ENCODE measurements at places on chromosomes 1 and 21.

GRCh38 chr21:15557925-15558324, 171.9 kb upstream of the USP25 start:
- DNase-seq = no peak

- no peak for DNase-seq
Measured at GRCh38 chr1:234277161-234277868, 95.9 kb upstream of the COA6 start.

- no peak for DNase-seq
Measured at GRCh38 chr1:174309490-174309889, 138.3 kb upstream of the GPR52 start.

- DNase-seq = no peak
Measured at GRCh38 chr1:3847081-3847480, 9.9 kb downstream of the CEP104 start.

DNA sequence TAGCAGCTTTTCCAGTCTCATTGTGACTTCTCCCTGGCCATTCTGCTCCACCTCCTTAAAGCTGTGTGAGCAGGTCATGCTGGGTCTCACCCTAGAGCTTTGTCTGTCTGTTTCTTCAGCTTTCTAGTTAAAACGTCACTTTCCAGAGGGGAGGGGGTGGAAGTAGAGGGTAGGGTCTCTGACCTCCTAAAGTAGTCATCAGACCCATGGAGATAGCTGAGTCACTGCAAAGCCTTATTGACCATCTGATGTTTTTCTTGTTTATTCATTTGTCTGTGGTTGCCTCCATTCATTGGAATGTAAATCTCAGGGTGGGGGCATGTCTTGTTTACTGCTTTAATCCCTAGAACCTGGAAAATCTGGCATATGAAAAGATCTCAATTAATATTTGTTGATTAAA, 52.7 kb downstream of the ELF3 start:
- DNase-seq = no peak

- no peak for DNase-seq
Measured at GRCh38 chr1:187477535-187477934, 648.8 kb downstream of the PLA2G4A start.

DNA sequence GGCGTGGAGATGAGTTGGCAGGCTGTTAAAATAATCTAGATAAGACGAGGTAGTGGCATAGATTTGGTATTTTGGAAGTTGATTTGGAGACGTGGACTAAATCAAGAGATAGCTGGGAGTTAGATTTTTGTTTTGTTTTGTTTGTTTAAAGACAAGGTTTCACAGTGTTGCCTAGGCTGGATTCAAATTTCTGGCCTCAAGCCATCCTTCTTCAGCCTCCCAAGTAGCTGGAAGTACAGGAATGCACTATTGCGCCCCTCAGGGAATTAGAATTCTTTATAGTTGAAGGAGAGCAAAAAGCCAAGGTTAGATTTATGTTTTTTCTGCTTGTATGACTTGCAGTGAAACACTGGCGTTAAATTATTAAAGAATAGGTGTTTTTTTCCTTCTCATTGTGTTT, 22.3 kb upstream of the SNRPE start:
- peak; percentile 95 for DNase-seq

GRCh38 chr1:86228546-86228945, 72.0 kb upstream of the COL24A1 start:
- DNase-seq = no peak

DNA sequence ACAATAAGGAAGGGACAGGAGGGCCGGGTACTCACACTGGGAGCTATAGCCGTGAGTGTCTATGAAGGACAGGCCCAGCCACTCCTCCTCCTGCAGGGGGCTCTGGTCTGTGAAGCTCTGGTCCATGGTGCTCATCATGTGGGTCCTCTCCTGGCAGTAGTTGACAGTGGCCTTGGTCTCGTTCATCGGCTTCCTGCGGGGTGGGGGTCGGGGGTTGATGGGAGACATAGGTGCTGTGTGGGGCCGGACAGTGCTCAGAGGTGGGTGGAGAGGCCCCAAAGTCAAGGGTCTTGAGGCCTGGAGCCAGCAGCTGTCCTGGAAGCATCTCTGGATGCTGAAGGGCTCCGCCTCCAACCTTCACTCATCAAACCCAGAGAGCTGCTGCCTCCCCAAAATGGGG, 260.4 kb downstream of the PTPRU start:
- no peak for DNase-seq

GRCh38 chr1:204828352-204828850, 42.3 kb upstream of the NFASC start:
- DNase-seq = peak; percentile 51

DNA sequence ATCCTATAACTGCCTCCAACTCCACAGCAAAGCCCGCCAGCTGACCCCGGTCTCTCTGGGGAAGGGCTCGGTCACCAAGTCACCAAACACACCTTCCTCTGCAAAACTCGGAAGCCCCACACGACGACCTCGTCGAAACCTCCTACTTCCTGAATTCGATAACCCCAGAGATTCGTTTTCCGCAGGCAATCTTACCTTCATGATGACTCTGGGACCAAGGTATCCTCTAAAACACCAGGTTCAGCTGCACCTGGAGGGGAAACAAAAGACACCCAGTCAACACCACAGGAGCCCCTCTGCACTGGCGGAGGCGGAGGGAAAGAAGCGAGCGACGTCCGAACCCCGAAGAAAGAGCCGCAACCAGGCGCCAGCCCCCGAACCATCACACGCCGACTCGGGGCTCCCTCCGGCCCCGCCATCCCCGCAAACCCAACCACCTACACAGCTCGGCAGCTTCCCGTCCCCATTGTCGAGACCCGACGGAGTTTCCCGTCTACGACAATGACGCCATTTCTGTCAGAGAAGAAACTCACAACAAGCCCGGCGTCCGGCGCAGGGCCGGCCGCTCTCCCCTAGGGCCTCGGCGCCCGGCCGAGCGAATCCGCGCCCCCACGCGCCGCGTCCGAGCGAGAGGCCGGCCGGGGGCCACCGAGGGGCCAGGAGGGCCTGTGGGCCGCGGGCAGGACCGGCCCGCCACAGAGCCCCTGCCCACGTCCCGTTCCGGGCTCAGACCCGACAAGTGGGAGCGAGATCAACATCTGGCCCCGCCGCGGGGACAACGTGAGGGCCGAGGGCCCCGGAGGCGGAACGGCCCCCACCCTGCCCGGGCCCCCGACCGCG, 1.0 kb downstream of the ARID4B start:
- no peak for DNase-seq

DNA sequence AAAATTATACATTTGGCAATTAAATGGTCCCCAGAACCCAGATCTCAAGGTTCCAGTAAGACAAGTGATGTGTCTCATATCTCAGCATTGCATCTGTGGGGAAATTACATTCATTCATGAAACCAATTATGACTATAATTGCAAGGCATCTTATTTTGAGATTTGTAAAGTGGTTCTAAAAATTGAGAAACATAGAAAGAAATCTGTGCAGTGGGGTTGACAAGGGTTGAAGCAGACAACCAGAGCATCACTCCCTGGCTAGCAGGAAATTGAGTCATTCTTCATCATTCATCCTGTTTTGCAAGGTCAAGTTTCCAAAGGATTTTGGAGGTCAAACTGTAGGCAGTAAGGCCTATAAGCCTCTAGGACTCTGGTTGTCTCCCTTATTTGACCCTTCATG, 25.1 kb upstream of the MROH9 start:
- DNase-seq = peak; percentile 90

- no peak for DNase-seq
Measured at GRCh38 chr21:45417256-45417950, 12.4 kb downstream of the COL18A1 start.

GRCh38 chr1:37448691-37449417, 25.5 kb upstream of the ZC3H12A start:
- peak; percentile 22 for DNase-seq

DNA sequence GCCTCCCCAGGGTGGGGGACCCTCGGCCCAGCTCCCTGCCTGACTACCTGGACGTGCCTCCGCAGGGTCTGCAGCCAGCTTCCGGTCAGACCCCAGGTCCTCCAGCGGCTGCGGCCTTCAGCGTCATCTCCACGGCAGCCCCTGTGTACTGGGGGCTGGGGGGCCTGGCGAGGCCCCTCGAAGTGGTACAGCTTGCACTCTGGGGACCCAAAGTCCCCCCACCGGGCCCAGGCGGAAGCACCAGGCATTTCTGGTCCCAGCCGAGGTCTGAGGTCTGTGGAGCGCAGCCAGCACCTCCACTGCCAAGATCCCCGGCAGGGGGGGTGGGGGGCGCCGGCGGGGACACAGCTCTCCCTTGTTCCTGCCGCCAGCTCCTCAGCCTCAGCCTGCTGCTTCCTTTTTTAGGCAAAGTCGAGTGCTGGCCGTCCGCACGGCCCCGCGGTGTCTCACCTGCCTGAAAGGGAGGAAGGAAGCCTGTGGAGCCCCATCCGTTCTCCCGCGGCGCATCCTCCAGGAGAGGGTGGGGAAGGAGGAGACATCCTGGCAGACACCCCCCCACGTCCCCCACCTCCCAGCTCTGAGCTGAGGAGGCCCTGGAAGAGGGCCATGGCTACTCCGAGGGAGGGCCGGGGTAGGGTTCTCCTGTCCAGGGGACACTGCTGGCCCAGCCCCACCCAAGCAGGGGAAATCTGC, 1.2 kb upstream of the VWA1 start:
- no peak for DNase-seq

DNA sequence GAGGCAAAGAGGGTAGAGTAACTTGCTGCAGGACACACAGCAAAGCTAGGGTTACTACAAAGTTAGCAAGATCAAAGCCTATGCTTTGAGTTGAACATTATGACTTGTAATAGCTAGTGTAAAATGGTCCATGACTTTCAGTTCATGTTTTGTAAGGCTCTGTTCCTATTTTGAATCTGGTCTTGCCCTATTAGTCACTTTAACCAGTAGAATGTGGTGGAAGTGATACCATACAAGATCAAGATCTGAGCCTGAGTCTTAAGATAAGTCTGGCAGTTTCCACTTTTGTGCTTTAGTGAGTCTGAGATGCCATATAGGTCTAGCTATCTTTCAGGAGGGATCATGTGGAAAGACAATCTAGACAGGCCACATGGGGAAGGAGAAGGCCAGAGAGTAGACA, 282.1 kb upstream of the BRINP3 start:
- DNase-seq = no peak

DNA sequence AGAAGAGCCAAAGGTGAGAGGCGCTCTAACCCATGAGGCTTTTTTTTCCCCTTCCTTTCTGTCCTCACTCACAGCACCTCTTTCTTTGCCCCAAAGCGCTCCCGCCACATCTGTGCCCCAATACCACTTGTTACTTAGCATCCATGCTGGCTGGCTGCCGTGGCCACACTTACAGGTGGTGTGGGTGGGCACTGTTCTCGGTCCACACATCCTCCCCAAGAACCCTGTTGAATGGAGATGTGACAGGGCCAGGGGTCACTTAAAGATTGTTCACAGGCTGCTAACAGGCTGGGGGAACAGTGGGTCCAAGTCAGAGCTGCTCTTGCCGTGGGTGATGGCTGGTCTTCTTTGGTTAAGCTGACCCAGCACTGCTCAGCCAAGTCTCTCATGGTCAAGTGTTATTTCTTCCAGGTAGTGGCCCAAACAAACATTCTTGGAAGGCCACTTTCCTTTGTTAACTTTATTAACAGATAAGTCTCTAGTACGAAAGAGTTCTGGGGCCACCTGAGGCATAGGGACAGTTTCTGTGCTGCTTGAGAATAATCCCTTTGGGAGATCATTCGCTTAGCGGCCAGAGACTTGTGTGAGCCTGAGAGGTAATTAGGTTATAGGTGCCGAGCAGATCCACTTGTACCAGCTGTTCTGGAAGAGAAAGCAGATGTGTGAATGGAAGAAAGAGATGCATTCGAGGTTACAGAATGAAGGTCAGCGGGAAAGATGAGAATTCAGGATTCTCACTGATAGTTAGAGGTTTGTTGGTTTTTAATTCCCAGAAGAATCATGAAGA, 62.6 kb upstream of the IRF2BP2 start:
- no peak for DNase-seq

DNA sequence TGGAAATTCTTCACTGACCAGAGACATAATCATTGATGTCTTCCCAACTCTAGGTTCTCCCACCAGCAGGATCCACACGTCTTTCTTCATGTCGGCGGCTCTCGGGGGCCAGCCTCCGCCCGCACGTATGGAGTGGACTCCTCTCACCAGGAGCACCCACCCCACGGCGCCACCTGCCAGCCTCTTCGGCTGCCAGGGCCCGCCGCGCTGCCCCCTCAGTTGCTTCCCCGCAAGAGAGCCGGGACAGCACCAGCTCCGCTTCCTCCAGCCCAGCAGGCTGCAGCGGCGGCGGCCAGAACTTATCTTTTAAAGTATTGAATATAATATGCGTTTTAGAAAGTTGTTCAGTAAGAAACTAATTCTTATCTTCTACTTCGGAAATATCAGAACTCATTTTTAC, 273.5 kb downstream of the LIPI start:
- no peak for DNase-seq

GRCh38 chr1:45304311-45305081, 22.2 kb upstream of the HPDL start:
- peak; percentile 35 for DNase-seq

GRCh38 chr1:14791654-14792053, 193.2 kb downstream of the KAZN start:
- no peak for DNase-seq

GRCh38 chr1:115596080-115596780, 45.5 kb upstream of the VANGL1 start:
- DNase-seq = no peak

DNA sequence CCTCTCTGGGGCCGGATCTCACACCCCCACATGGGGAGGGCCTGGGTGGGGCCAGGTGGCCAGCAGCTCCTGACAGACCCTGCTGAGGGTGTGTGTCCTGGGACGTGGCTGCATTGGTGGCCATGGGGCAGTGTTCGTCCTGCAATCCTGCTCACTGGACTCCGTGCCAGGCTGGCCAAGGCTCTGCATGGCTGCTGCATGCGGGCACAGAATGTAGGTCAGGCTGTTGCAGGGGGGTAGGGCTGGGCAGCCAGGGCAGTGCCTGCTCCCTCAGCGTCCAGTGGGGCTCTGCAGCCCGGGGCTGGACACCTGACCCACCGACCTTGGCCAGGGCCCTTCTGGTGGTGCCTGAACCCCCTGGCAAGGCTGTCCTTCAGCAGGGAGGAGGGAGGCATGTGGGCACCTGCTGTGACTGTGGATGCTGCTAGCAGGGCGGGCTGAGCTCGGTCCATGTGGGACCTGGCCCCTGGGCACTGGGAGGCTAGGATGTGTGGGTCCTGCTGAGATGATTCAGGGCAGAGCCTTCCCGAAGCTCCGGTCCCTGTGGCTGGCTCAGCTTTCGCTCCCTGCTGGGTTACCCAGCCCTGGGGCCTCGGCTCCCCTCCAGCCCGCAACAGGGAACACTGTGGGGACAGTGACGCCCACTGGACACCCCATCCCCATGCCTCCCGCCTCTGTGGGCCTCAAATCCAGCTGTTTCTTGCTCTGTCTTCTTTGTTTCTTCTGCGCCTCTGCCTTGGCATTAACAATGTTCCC, 14.9 kb upstream of the PLCH2 start:
- no peak for DNase-seq

- no peak for DNase-seq
Measured at GRCh38 chr21:46425041-46425440, 33.6 kb upstream of the DIP2A start.
